Esophagus squamous epithelium (tissue), 5 donors: ENCODE measurements at places on chromosomes 3 and 15.

DNA sequence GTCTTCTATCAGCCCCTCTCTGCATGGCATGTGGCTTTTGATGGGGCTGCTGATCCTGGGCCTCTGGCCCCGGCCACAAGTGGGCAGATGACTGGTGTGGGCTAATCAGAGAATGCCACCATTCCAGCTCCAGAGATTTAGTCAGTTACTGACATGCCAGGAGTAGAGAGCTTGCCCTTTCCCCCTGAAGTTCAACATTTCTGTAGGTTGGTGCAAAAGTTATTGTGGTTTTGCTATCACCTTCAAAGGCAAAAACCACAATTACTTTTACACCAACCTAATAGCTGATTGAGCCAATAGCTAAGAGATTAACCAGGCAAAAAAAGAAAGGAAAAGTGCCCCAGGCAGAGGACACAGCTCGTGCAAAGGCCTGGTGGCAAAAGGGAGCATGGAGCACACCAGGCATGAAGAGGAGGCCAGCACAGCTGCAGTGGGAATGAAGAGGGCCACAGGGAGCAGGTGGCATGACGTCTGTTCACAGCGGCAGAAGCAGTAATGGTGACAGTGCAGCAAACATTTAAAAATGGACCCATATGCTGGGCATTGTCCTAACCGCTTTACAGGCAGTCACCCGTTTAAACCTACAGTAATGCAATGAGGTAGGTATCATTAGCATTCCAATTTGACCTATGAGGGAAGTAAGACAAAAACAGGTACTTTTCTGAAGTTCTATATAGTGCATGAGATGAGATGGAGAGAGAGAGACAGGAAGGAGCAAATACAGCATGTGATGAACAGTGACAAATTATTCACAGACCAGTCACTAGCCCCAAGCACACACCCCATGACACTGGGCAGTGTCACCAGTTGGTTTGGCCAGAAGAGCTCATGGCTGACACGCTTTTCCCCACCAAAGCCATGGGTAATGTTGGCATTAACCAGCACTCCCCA is 373.0 kb upstream of the PROK2 start:
- no peak for DNase-seq

DNA sequence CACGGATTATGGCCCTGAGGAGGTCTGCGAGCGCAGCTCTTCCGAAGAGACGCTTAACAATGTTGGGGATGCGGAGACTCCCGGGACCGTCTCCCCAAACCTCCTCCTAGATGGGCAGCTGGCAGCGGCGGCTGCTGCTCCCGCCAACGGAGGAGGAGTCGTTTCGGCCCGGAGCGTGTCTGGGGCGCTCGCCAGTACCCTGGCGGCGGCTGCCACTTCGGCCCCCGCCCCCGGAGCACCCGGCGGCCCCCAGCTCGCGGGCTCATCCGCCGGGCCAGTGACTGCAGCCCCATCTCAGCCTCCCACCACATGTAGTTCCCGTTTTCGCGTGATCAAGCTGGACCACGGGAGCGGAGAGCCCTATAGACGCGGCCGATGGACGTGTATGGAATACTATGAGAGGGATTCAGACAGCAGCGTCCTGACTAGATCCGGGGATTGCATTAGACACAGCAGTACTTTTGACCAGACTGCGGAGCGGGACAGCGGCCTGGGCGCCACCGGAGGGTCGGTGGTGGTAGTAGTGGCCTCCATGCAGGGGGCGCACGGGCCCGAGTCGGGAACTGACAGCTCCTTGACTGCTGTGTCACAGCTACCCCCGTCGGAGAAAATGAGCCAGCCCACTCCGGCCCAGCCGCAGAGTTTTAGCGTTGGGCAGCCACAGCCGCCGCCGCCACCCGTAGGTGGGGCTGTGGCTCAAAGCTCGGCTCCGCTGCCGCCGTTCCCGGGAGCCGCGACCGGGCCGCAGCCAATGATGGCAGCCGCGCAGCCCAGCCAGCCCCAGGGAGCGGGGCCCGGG is 1.6 kb downstream of the TSC22D2 start:
- peak; percentile 21 for DNase-seq

DNA sequence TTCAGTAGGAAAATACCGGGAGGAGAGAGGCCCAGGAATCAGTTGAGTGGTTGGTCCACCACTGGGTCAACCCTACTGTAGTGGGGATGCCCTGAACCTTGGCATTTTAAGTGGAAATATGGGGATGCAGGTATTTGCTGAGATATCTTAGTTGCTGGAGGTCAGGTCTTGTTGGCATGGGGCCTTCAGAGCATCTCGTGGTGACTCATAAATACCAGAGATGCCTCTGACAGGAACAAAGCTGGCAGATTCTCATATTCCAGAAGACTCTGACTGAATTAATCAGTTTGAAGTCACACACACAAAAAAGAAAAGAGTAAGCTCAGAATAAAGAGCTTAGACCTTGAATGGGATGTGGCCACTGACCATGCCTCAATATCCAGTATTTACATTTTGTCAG is 91.6 kb downstream of the CACNA2D3 start:
- DNase-seq = no peak

DNA sequence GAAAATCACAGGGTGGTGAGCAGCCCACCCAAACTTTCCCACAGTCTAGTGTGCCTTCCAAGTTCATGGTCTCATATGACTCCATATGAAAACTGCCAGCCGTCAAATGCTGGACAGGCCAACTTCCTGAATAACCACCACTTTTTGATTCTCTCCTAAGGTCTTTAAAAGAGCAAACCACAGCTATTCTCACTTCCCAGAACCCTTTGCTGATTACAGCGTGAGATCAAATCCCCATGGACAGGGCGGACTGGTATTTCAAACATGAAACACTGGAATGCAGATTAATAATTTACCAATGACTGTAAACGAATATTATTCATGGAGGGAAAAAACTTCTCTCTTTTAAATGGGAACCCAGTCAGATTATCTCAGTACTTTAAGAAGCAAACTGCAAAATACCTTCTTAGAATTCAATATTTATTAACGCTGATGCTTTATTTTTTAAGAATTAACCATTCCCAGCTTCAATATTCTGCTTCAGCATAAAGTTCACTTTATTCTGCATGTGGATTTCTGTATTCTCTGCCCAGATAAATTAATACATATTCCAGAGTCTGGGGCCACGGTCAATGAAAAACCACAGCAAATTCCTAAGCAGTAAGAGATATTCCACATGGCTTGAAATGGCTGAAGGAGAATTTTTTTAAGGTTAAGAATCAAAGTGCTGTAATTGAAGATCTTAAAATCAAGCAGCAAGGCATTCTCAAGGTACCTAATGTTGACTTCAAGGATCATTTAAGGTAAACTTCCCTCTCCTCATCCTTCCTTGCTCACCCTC is 42.9 kb downstream of the MYO1E start:
- no peak for DNase-seq

DNA sequence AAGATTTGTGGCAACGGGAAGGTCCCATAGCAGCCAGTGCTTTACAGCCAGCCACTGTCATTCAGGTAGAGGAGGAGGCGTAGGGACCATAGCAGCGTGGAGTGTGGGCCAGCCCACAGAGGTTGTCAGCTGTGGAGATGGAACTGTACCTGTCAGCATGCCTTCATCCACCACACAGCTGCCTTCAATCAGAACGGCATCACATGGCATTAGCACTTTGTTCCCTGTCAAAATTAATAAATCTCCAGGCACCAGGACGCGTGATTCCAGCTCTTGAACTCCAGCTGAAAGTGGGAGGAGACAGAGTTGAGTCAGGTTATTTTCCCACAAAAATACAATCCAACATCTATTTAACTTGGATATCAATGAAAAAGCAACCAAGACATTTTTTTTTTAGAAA is 84.0 kb downstream of the ATP13A4 start:
- DNase-seq = no peak

DNA sequence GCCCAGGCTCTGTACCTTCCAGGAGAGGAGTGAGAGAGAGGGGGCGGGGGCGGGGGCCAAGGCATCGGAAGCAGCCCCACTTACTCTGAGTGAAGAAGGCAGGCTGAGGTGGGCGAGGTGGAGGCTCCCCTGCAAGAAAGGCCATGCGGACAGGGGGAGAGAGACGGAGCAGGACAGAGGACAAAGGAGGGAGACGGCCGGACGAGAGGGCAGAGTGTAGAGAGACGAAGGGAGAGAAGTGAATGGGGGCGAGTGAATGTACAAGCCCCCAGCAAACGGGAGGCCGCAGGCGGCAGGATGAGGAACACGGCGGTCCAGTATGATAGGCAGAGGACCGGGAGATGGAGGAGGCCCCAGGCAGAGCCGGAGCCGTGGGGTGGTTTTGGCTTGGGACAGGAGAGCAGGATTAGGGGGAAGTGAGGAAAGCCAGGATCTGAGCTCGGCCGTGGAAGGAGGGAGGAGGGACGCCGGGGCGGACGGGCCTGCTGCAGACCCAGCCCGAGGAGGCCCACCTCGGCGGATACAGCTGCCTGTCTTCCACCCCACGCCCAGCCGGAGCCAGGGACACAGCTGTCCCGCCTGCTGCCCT is 38.8 kb downstream of the TNK2 start:
- DNase-seq = no peak

DNA sequence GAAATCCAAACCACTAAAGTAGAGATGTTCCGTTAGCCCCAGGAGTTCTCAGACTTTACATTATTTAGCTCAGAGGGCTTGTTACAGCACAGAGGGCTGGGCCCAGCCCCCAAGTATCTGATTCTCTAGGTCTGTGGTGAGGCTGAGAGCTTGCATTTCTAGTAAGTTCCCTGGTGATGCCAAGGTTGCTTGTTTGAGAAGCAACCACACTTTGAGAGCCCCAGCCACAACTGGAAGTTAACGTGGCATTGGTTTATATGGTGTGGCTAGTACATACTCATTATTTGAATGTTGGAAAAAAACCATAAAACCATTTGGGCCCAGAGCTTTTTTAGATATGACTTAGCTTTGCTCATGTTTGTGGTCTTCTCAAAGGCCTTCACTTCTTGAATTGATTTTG is 35.9 kb downstream of the PRR23E start:
- DNase-seq = no peak

DNA sequence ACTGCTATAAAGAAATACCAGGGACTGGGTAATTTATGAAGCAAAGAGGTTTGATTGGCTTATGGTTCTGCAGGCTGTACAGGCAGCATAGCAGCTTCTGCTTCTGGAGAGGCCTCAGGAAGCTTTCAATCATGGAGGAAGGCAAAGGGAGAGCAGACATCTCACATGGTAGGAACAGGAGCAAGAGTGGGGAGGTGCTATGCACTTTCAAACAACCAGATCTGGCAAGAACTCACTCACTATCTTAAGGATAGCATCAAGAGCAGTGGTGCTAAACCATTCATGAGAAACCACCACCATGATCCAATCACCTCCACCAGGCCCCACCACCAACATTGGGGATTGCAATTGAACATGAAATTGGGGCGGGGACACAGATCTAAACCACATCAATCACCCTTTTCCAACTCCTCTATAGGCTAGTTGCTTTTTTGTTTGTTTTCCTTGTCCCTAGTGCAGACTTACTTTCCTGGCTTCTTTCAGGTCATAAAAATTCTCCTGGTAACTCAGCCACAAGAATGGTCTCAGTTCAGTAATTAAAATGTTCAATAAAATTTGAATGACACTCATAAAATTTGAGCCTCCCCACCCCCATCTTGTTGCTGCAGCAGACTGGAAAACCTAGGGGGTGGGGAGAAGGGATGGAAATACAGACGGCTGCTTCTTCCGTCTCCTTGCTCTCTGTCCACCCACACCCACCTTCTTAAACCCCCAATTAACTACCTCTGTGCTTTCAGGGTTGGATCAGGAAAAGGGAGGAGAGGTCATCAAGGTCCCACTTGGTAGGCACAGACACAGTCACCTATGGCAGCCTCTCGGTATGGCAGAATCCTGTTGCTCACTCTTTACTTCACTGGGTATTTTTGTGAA is 16.3 kb upstream of the TIPARP start:
- DNase-seq = no peak
